Right lung (tissue), 10 donors: ENCODE measurements at places on chromosomes 13 and 19. TPM values are rescaled to one million over a fixed set of nuclear protein-coding genes. Genes with fewer than 3 reads are reported as not detected.

- no peak for DNase-seq
These were observed 258.4 kb upstream of the SLC10A2 start for GRCh38 chr13:103324641-103325040.

- no peak for DNase-seq
These were observed 102.0 kb downstream of the STARD13 start for GRCh38 chr13:33183431-33184111.

CEACAM16 gene
- polyA plus RNA-seq = not detected

DNA sequence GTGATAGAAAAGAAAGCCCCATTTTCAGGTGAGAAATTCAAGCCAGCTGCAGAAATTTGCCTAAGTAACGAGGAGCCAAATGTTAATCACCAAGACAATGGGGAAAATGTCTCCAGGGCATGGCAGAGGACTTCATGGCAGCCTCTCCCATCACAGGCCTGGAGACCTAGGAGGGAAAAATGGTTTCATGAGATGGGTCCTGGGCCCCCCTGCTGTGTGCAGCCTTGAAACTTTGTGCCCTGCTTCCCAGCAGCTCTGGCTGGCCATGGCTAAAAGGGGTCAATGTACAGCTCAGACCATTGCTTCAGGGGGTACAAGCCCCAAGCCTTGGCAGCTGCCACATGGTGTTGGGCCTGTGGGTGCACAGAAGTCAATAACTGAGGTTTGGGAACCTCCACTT is 9.9 kb downstream of the N4BP2L1 start:
- no peak for DNase-seq

DNA sequence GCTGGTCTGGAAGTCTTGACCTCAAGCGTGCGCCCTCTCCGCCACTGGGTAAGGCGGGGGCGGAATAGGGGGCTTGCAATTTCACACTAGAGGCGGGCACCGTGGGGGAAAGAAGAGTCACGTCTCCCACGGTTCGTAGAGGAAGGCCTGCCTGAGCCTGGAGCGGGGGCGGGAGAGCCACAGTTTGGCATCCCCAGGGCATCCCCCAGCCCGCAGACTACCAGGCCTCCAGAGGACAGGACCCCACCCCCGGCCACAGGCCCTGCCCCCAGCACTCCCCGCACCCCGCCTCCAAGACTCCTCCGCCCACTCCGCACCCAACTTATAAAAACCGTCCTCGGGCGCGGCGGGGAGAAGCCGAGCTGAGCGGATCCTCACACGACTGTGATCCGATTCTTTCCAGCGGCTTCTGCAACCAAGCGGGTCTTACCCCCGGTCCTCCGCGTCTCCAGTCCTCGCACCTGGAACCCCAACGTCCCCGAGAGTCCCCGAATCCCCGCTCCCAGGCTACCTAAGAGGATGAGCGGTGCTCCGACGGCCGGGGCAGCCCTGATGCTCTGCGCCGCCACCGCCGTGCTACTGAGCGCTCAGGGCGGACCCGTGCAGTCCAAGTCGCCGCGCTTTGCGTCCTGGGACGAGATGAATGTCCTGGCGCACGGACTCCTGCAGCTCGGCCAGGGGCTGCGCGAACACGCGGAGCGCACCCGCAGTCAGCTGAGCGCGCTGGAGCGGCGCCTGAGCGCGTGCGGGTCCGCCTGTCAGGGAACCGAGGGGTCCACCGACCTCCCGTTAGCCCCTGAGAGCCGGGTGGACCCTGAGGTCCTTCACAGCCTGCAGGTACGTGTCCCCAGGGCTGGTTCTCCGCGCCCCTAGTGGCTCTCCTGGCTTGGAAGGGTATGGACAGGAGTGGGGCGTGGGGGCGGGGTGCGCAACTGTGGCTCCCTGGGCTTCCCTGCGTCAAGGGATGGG is at the start of gene ANGPTL4:
ANGPTL4 (plus strand) TSS at position 353 of the 969 bp plus-strand sequence; CDS start at position 520, 167 bp downstream.
- no peak for DNase-seq

KCNJ14 gene
- polyA plus RNA-seq = 0.70 TPM

APOC4 gene
- not detected for polyA plus RNA-seq

GRCh38 chr13:110811008-110811720 is 97.7 kb downstream of the ING1 start:
- DNase-seq = no peak

FAM216B gene
- 2.4 TPM for polyA plus RNA-seq

TYROBP gene
- polyA plus RNA-seq = 15.4 TPM

DNA sequence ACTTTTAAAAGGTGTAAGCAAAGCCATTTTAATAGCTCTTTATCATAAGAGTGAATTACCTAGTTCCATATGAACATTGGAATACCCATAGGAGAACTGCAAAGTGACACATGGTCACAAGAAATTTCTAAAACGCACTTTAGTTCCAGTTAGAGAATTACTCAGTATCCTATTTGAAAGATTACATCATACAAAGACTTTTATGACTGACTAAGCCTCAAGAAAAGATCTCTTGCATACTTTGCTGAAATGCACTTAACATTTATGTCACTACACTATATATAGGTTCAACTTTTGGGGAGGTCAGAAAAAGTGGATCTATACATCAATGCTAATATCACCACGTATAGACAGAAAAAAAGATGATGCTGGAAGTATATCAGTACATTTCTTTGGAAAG is 7.1 kb downstream of the PCDH9 start:
- no peak for DNase-seq

IL17D gene
- 9.3 TPM for polyA plus RNA-seq

DNA sequence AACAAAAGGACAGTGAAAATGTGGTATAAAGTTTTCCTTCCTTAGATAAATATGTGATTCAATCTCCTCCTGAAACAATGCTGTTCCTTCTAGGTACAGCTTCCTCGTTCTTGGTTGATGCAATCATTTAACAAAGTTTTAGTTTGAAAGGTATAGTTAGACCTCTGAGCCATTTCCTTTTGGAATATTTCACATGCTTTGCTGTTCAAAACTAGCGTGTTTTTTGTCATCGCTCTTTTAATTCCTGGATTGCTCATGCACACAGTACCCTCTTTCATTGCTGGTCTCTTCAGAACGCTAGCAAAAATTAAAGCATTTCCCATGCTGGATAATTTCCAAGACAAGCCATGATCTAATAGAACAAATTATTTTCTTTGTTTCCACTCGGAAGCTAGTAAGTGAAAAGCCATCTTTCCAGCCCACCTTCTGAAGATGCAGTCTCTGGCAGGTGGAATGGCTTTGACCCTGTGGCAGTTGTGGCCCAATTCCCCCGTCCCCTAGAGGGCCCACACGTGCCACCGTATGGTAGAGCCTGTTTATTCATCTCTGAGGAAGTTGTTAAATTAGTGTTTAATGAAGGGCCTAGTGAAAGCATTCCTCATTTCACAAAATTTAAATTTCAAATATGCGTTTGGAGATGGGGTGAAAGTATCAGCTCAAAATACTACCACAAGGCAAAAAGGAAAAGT is 1040.6 kb upstream of the SLC10A2 start:
- DNase-seq = no peak
